ENCODE measurements at places on chromosomes 16 and 17. TPM values are rescaled to one million over a fixed set of nuclear protein-coding genes. Genes with fewer than 3 reads are reported as not detected.

PLEKHG4 gene
- total RNA-seq = 13.6 TPM

TM4SF5 gene
- not detected for total RNA-seq

SLFN11 gene
- 50.1 TPM for total RNA-seq

DNA sequence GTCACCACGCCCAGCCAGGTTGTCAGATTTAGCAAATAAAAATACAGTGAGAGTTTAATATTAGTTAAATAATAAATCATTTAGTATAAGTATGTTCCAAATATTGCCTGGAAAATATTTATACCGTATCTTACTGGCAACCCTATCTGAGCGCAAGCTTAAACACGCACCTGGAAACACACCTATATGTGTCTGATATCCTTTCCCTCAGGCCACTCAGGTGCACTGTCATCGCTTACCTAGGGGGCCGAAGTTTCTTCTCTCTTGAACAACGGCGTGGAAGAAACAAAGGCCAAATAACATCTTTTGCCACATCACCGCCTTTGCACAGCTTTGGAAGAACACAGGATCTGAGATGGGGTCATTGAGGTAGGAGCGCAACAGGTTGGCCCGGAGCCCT lies 54.0 kb downstream of the LYRM1 start:
- DNase-seq = no peak

GRCh38 chr16:56306690-56307533 lies 115.6 kb downstream of the GNAO1 start:
- no peak for DNase-seq

GRCh38 chr16:48276102-48276501 lies 28.8 kb upstream of the ABCC11 start:
- no peak for DNase-seq

DNA sequence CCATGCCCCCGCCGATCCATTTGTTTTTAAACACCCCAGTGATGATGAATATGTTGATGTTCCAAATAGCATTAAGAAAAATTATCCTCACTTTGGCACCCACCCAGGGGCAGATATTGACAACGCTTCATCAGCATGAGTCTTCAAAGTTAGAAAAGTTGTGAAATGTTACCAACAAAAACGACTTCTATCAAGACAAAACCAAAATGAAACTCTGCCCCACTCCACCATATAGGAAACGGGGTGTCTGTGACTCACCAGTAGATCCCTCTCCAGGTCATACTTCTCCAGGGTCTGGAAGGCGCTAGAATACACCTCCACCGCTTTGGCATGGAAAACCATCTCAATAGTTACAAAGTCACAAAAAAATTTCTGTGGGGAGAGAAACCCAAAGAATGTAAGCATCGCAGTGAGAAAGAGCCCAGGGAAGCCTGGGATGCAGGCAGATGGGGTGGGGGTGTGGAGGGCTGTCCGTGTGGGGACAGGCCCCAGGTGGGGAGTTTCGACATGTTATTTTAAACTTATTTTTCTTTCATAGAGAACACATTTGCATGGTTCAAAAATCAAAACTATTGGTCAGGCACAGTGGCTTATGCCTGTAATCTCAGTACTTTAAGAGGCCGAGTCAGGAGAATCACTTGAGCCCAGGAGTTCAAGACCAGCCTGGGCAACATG lies 10.2 kb downstream of the CIBAR2 start:
- no peak for DNase-seq

DNA sequence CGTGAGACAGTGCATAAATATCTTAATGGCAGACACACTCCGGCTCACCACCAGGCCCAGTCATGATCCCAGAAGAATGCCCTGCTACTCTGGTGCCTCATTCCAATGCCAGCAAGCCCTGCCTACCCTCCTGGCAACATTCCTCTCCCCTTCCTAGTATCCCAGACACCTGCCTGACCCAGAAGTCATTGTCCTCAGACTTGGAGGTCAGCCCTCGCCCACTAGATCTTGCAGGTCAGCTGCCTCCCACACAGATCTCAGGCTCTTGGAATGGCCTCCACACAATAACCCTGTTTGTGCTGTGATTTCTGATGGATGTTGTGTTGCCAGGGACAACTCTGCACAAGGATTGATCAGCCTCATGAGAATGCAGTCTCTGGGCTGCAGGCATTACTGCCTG lies 1.8 kb upstream of the TEX2 start:
- no peak for DNase-seq

All from activated CD8-positive, alpha-beta T cell treated with anti-CD3 and anti-CD28 coated beads, Interleukin-2, amount 10 ng/mL, durations not matched to agents 7 days and 5 days (primary cell).